ENCODE measurements at places on chromosomes 11 and 22.

- DNase-seq, result peak; percentile 67
Observed at GRCh38 chr11:65919573-65920371, 546 bp downstream of the DRAP1 start.

- DNase-seq, result no peak
Observed at GRCh38 chr11:131672191-131672590, 301.8 kb downstream of the NTM start.

- DNase-seq, result no peak
Observed at GRCh38 chr22:36452250-36452977, 29.0 kb downstream of the TXN2 start.

- DNase-seq, result no peak
Observed at GRCh38 chr11:114827736-114828135, 149.4 kb downstream of the NXPE2 start.

DNA sequence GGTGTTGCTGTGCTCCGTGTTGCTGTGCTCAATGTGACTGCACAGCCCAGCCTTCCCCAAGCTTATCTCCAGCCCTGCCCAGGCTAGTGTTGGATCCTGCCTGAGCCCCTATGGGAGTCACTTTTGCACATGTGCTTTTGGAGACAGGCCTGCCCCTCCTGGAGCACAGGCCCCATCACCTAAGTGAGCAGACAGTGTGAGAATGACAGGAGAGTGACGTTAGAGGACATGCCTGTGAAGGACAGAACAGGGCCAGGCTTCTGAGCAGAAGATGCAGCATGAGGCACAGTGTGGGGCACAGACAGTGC, 36.6 kb upstream of the SUSD2 start:
- no peak for DNase-seq

DNA sequence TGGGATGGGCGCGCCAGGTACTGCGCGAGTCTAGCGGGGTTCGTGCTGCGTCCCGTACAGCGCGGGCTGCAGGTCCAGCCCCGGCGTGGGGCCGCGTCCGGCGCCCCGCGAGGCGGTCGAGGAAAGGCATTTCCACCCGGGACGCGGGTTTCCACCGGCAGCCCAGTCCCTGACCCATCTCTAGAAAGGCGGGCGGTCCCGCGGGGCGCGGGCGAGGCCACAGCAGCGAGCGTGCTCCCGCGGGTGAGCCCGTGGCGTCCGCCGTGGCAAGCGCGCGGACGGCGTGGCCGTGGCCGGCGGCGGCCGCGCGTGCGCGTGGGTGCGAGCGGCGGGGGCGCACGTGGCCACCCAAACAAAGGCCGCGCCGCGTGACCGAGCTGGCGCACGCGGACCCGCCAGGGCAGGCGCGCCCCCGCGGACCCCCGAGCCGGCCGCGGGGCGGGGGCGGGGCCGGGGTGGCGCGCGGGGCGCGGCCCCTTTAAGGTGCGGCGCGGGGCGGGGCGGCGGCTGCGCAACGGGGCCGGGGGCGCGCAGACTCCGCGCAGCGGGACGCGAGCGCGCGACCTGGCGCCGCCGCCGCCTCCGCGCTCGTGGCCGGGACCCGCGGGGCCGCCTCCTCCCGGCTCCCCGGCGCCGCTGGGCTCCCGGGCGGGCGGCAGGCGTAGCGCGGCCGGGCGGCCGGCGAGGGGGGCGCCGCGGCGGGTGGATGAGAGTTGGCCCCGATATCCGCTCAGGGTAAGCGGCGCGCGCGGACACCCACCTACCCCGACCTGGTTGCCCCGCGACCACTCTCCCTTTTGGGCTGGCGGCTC, 39.3 kb upstream of the CELSR1 start:
- peak; percentile 73 for DNase-seq

GRCh38 chr11:119100246-119100970, 1.2 kb downstream of the DPAGT1 start:
- no peak for DNase-seq

- DNase-seq, result no peak
Observed at GRCh38 chr11:110432713-110433392, 3.1 kb downstream of the FDX1 start.

- no peak for DNase-seq
Observed at GRCh38 chr11:5737670-5738392, 1.6 kb downstream of the OR56B1 start.

GRCh38 chr11:16607675-16608644, 130.5 kb upstream of the C11orf58 start:
- peak; percentile 91 for DNase-seq

DNA sequence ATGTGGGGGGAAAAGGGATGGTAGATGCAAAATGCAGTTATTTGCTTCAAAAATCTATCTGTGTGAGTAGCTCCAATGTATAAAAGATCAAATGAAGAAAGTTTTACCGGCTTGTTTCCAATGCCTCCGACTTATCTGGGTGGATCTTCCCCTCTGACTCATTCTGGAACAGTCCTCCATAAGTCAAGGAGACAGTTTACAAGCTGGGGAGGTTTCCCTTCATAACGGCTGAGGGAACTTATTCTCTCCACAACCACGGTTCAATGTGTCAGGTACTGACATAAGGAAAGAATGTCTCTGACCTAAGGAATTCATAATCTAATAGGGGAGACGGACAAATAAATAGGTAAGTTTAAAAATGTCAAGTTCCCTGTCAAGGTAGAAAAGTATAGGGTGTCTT, 49.7 kb upstream of the BIRC3 start:
- DNase-seq, result no peak

DNA sequence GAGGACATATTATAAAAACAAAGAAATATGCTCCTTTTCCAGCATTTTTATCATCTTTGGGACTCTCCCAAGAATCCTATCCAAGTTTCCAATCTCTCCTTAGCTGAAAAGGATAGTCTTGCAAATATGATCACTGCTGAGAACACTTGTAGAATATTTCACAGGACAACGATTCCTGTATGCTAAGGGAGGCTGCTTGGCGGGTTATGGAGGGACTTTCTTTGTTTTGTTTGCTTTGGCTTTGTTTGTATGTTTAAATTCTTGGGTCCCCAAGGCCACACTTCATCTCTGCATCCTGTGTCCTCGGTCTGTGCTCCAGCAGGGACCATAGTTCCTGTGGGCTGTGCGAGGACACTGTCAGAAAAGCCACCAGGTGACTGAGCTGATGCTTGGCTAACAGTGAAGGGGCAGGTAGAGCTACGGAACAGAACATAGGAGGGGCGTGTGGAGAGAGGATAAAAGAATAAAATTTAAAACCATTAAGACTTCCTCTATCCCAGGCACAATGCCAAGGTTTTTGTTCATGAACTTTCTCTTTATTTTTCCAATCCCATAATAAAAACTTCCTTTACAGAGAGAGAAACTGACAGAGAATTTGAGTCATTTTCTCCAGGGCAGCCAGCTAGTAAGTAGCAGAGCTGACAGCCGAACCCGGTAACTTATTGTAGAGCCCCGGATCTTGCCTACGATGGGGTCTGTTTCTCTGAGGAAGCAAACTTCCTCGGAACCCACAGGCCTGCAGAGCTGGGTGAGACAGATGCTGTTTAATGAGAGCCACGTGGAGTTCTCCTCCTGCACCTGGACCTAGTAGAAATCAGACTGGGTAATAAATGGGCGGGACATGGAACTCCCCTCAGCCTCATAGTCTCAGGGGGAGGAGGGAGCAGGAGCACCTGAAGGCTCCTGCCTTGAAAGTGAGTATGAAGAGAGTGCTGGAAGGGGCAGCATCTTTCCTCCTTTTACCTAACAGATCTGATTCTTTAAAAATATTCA, at the start of gene IZUMO1R:
TSS of gene IZUMO1R (plus strand) at position 615 of the 993 bp plus-strand sequence. CDS start 1,057 bp downstream, outside the sequence.
- peak; percentile 63 for DNase-seq

DNA sequence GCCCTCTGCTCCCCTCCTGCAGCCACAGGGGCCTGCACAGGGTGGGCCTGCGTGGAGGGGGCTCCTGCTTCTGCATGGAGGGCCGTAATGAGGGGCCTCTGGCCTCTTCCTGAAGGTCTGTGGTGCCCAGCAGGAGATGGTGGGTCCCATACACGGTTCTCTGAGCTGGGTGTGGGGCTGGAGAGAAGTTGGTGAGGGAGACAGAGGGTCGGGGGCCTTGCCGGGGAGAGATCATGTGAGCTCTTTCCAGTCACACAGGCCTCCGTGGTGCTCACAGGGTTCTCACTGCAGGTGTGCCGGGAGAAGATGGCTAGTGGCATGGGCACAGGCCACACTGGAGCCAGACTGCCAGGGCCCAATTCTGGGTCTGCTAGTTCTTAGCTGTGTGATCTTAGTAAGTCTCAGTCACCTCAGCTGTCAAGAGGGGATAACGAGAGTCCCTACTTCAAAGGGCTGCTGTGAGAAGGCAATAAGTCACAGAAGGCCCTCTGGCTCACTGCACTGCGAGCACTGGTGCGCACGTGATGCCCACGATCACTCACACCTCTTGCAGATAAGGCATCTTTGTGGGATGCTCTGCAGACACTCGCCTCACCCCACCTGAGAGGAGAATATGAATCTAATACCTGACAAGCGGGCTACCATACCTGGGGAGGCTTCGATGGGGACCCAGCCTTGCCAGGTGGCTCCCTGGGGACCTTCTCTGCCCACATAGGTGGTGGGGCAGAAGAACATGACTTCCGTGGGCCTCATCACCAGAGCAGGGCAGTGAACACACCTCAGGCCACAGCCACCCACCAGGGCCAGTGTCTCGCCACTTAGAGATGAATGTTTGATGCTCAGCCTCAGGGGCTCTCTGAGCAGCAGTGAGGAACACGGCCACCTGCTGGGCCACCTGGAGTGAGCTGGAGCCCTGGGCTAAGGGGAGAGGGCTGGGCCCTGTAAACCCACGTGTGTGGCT, 14.5 kb downstream of the KCNC1 start:
- DNase-seq, result no peak

- no peak for DNase-seq
Observed at GRCh38 chr22:31911565-31912406, 32.5 kb upstream of the YWHAH start.

- DNase-seq, result no peak
Observed at GRCh38 chr11:66032957-66033735, 6.9 kb upstream of the CATSPER1 start.

DNA sequence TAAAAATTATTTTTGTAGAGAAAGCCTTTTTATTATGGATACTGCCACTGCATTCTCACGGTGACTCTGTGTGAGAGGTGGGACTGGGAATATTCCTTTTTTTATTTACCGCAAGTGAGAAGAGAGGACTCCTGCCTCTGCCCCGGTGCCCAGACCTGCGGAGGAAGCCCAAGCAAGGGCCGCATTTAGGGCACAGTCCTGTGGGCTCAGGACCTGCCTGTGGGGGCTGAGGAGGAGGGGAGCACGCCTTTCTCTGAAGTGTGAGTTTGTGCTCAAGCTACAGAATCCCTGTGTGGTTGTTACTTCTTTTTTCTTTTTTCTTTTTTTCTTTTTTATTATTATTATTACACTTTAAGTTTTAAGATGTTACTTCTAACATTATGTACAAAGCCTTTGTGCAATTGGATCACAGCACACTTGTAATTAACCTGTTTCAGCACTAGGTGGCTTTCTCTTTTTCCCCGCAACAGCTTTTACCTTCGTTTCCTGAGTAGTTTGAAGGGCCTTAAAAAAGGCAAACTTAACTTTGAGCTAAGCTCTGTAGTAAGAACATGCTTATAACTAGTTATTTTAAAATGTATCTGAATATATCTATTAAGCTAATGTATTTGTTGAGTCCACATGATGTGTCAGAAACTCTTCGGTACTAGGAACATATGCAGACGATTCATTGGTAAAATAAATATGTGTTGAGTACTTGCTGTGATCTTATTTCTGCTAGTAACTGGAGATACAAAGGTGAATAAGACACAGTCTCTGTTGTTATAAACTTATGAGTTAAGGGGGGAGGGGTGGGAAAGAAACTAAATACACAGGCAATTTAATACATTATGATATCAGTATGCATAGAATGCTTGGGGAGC, 18.3 kb downstream of the AMOTL1 start:
- no peak for DNase-seq

- DNase-seq, result no peak
Observed at GRCh38 chr11:69435161-69435986, 46.1 kb upstream of the LINC01488 start.

DNA sequence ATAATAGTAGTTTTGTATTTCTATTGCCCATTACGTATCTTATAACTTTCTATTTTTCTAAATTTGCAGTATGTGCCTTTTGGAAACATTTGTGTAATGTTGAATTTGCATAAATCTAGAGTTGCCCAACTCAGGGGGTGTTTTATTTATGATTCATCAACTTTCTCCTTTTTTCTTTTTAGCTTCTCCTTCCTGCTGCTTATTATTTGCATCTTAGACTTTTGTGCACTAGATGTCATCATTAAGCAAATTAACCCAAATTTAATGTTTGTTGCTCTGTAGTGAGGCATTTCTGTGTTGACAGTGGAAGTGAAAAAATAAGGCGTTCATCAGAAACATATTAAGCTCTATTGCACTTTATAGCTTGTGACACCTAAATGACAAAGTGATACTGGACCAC, 56.2 kb upstream of the ZBED5 start:
- no peak for DNase-seq

- no peak for DNase-seq
Observed at GRCh38 chr11:60917267-60917666, 3.3 kb downstream of the TMEM109 start.

DNA sequence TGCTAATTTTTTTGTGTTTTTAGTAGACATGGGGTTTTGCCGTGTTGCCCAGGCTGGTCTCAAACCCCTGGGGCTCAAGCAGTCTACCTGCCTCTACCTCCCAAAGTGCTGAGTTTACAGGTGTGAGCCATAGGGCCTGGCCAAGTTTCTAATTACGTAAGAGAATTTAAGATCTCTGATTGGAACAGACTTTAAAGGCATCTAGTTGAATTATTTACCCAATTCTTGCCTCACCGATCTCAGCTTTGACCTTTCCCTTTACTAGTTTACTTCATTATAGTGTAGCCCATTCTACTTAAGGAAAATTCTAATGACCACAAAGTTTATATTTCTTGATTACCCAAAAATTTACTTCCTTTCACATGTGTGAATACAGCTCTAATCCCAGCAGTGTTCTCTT, 81.6 kb downstream of the YAP1 start:
- no peak for DNase-seq

GRCh38 chr11:117146521-117146920, 2.4 kb downstream of the PAFAH1B2 start:
- no peak for DNase-seq

DNA sequence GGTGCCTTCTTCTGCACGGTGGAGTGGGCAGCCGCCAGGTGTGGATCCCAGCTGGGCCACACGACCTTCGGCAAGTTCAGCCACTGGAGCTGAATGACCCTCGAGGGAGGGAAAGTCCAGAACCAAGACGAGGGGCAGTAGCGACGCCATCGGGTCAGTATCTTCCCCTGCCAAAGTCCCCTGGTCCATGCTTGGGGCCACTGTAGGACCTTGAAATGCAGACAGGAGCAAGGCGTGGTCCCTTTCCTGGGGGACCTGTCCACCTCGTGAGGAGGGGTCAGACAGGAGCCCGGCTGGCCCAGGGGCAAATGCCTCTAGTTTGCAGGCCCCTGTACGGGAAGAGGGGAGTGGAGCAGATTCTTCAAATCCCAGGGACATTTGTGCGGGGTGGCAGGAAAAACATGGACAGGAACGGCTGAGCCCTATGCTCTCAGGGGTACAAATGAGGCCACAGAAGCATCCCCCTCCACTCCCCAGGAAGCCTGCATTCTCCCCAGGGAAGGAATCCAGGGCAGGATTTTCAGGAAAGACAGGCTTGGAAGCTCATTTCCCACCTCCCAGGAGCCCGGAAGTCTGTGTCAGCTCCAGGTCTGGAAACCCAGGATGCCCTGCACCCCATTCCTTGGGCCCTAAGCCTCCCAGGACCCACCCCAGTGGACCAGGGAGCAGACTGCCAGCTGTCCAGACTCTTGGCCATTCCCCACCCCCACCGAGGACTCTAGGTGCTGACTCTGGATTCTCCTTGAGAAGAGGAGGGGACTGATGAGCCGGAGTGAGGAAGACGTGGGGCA, 6.6 kb downstream of the SHANK2 start:
- DNase-seq, result no peak

GRCh38 chr11:130219148-130219547, 59.6 kb downstream of the ST14 start:
- DNase-seq, result no peak

- DNase-seq, result peak; percentile 70
Observed at GRCh38 chr11:7673724-7674434, 579 bp upstream of the CYB5R2 start.
